ENCODE measurements at places on chromosomes 7 and 10.

- peak; percentile 67 for DNase-seq
These were observed 11.5 kb upstream of the DLD start for GRCh38 chr7:107879400-107880035.

- no peak for DNase-seq
These were observed 79.6 kb downstream of the ZNF22 start for GRCh38 chr10:45080331-45080730.

DNA sequence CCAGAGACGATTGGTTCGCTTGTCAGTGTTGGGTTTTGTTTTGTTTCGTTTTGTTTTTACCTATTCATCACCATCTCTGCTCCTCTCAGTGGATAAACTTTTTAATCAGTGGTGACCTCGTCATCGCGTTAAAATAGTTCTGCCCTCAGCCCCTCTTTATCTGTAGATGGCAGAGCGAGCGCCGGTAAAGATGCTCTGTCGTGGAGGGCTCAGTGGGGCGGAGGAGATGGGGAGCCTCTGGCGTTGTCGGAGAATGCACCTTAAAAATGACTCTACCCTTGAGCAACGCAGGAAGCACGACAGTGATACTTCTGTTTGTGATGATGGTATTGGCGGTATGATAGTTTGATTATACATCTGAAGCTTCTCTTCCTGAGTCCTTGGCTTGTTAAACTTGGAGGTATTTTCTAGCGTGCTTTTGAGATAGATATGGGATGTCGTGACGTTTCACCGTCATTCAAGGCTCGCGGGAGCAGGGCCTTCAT, 554 bp downstream of the CSGALNACT2 start:
- DNase-seq = peak; percentile 77

DNA sequence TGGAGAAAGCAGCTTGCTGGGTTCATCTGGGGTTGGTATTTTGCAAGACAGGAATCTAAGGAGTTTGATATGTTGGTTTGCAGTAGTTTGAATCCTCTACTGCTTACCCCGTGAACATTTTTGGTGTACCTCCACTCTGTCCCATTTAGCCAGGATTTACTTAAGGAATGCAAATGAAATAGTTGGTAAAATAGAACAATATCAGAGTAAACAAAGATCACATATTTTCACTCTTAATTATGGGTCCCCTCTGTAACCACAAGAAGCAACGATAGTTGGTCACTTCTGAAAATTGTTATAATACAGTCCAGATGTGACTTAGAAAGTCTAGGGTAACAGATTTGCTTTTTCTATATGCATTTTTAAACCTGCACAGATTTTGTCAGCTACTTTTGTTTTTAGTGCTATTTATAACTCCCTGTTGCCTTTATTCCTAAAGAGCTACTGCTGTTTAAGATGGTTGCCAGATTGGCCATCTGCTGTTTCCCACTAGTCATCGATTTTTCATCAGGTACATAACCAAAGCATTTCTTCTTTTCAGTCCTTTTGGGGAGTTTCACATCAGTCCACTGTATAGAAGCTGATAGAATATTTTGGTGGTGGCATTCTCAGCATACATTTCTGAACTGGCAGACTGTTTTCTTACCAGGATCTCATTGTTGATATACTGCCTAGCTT, 37.6 kb downstream of the MAPK8 start:
- no peak for DNase-seq

- DNase-seq = no peak
These were observed 65.9 kb downstream of the DGKB start for GRCh38 chr7:14836571-14837189.

DNA sequence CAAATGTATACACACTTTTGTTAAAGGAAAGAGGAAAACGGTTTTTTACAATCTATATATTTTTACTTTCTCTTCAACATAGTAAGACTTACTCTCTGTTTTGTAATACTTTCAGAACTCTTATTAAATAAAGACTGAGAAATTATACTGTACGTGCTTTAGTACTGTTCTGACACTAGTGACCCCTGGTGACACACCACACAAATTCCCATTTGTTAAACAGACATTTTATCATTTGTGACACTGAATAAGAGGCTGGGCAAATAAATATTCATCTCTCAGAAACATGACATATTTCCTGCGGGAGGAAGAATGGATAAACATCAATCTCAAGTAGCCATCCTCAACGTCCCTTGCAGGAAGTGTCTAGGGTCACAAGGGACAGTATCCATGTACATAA, 68.9 kb upstream of the ZNF33B start:
- DNase-seq = no peak

DNA sequence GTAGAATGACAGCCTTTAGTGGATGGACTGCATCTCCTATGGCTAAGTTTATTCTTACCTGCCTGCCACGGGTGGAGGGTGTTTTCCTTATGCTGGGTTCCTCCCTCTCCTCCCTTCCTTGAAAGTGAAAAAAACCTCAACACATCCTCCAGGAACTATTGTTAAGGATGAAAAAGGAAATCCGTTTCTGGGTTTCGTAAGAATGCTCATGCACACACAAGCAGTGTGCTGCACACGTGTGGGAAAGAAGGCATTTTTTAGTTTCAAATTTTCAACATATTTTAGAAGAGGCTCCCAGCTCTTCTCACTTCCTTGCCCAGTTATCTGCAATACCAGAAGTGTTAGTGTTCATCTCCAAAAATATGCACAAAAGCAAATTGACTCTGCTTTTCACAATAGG, 90.6 kb downstream of the FAM171A1 start:
- no peak for DNase-seq

- DNase-seq = no peak
These were observed 52.8 kb upstream of the SVIL start for GRCh38 chr10:29687421-29688164.

GRCh38 chr7:30682212-30683083, at the start of gene CRHR2:
Gene CRHR2 (minus strand): TSS chr7:30682456. CDS start chr7:30682280, 176 bp downstream.
- no peak for DNase-seq
